COLO829 (cell line): ENCODE measurements at places on chromosomes 13 and 19.

- no peak for DNase-seq
These were observed 1.2 kb downstream of the CDK8 start for GRCh38 chr13:26255115-26255514.

GRCh38 chr19:16232568-16232967 is 34.9 kb downstream of the AP1M1 start:
- no peak for DNase-seq

GRCh38 chr13:97855570-97856303 is 97.7 kb upstream of the IPO5 start:
- DNase-seq = peak; percentile 78

DNA sequence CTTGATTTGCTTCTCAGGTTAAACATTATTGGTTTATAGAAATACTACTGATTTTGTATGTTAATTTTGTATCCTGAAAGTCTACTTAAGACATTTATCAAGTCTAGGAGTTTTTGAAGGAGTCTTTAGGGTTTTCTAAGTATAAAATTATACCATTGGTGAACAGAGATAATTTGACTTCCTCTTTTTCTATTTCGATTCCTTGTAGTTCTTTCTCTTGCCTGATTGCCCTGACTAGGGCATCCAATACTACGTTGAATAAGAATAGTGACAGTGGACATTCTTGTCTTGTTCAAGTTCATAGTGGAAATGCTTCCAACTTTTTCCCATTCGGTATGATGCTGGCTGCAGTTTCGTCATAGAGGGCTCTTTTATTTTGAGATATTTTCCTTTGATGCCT is 807.5 kb upstream of the SLC10A2 start:
- DNase-seq = no peak

DNA sequence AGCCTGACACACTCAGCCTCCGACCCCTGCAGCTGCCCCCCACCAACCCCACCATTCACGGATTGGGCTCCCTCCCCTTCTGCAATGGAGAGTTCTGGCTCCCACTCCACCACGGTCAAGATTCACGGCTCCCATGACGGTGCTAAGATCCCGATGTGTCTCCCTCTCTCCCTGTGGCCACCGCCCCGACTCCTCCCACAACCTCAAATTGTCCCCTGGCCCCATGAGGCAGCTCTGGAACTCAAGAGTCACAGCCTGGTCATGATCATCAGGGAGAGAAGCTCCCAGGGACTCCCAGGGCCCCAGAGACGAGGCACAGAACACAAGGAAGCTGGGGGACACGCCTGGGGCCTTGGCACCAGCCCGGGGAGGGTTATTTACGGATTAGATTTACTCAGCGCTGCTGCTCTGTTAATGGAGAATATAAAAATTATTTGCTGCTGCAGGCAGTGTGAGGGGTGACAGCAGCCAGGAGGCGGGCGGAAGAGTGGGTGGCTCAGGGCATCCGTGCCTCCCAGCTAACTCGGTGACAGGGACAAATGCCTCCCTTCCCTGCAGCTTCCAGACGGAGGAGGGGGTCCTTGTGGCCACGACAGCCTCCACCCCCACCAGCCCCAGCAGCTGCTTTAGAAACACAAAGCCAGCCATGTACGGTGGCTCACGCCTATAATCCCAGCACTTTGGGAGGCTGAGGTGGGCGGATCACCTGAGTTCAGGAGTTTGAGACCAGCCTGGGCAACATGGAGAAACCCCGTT is 184.2 kb downstream of the PTPRS start:
- no peak for DNase-seq

DNA sequence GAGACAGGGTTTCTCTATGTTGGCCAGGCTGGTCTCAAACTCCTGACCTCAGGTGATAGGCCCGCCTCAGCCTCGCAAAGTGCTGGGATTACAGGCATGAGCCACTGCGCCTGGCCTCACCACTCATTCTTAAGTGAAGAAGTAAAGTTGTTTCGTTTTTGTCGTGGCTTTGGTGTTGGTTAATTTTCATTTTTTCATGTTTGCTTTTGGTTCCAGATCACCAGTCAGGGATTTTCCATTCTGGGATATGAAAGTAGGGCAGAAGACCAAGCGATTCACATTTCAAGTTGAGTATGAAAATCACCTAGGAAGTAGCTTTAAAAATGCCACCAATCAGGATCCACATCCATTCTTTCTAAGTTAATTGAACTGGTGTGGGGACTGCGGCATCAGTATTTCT is 289.9 kb downstream of the DIAPH3 start:
- no peak for DNase-seq

DNA sequence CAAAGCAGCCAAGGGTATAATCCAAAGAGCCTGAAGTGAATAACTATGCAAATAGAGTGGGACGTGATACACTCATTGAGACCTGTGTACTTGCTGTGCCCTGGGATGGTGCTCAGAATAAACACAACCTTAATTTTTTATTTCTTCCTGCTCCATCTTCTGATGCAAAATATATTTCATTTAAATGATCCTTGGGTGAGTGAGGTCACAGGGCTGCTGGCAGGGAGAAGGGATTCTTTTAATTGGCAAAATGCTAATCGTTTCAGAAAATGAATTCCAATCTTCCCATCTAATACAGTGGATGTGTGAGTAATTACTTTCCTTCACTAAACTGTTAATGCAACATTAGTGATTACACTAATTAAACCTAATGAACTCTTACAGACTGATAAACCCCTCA is 63.5 kb downstream of the SIAH3 start:
- no peak for DNase-seq

GRCh38 chr19:47417746-47418691 is 1.3 kb downstream of the MEIS3 start:
- DNase-seq = no peak

DNA sequence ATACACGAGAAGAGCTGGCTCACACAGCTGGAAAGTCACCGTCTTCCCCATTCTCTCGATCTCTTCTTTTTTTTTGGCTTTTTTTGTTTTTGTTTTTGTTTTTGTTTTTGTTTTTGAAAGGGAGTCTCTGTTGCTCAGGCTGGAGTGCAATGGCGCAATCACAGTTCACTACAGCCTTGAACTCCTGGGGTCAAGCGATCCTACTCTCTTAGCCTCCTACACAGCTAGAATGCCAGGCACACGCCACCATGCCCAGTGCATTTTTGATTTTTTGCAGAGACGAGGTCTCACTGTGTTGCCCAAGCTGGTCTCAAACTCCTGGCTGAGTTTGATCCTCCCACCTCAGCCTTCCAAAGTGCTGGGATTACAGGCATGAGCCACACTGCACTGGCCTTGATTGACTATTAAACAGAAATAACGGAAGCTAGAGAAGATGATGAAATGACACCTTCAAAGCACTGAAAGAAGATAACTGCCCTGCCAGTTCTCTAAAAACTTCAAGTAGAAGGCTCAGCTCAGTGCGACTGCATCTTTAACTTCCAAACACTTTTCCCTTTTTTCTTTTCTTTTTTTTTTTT is 4.0 kb downstream of the FXYD3 start:
- DNase-seq = no peak

DNA sequence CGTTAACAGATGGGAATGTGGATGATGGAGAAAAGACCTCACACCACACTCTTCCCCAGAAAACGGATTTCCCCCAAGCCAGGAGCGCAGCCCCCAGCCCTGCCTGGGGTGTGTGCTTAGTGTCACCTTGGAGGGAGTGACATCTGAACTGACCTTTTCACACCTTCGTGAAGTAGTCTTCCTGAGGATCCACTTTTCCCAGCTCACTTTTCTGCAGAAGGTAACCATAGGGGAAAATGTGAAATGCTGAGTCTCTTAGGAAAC is 26.2 kb downstream of the SIAH3 start:
- no peak for DNase-seq

DNA sequence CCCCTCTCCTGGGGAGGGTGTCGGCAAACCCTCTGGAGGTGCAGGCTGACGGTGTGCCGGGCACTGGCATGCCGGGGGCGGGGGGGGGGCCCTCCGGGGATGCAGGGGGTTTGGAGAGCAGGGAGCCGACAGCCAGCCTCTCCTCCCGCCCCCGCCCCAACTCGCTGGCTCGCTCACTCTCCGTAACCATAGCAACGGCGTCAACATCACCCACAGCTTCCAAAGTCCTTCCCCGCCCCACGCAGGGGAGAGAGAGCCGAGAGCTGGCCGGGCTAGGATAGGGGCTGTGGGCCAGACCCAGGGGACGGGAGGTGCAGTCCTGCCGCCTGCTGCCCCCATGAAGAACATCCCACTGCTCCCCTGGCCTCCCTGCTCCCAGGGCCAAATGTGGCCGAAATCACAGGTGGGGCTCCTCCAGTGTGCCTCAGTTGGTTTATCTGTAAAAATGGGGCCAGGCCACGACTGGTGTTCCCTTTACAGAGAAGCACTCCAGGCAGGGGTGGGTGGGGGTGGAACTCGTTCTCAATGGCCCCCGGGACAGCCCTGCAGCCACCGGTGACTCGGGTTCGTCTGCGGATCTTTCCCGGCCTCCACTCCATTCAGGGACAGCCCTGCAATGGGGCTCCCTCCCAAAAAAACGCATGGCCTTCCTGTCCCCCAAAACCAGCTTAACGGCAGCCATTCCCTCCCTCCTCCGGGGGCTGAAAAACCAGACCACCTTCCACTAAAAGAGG is 3.2 kb downstream of the KLF16 start:
- DNase-seq = peak; percentile 62

DNA sequence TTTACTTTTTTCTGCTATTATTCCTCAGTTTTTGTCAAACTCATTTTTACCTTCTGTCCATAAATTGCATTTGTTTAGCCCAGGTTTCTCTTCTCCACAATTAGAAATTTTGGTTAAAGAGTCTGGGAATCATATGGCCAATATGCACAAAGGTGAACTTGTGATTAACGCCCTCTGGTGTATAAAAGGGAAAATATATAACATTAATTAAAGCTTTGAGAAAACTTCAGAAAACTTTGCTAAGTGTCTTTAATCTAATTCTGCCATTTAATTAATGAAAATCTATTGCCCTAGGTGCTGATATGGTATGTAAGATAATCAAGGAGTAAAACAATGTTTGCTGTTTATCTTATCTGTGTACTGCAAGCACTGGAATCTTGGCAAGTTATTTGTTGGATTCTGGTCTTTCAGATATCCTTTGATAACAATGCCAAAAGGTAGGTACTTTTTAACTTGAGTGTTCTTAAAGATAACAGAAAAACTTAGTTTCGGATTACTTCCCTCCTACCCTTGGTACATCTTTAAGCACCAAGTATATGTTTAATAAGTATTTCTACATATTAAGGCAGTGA is 402.6 kb downstream of the SUCLA2 start:
- no peak for DNase-seq

DNA sequence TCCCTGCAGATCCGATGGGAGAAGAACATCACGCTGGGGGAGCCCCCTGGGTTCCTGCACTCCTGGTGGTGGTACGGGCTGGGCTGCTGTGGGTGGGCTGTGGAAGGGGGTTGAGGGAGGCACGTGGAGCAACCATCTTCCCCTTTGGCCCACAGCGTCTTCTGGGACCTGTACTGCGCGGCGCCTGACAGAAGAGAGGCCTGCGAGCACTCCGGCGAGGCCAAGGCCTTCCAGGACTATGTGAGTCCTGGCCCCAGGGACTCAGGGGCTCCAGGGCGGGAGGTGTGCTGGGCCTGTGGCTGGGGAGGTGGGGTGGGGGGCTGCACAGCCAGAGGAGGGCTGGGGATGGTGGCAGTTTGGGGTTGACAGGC is 8.5 kb downstream of the SSBP4 start:
- no peak for DNase-seq

- DNase-seq = no peak
These were observed 12.2 kb upstream of the TM9SF2 start for GRCh38 chr13:99489028-99489427.

- DNase-seq = no peak
These were observed 197.0 kb downstream of the PCDH9 start for GRCh38 chr13:67033170-67033569.

- no peak for DNase-seq
These were observed 1.2 kb upstream of the F10 start for GRCh38 chr13:113121183-113121927.

DNA sequence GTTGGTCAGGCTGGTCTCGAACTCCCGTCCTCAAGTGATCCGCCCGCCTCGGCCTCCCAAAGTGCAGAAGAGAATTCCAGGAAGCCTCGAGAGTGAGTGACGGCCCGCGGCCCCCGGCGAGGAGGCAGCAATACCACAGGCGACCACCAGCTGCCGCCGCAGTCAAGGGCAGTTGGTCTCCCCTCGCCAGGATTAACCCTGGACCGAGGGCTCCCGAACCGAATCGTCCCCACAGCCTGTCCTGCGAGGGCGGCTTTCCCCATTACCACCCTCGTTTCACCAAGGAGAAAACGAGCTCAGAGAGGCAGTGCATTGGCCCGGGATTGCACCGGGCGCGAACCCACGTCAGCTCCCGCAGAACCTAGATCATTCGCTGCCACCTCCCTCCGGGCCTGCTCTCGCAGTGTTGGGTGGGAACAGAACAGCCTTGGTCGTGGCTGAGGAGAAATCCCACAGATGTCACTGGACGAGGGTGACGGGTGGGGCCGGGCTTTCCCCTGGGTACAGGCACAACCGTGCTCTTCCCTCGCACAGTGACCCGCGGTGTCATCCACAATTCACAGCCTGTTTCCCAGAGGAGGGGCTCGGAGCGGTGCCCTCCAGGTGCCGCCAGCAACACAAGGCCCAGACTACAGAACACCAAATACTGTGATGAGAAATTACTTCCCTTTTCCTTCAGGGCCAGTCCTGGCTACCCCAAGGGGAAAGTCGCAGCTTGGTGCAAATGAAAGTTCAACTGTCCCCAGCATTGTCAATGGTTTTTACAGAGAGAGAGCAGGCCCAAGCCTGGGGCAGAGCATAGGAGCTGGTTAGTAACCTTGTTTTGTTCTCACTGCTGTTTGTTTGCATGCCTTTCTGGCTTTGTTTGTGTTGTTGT is 24.8 kb downstream of the C2CD4C start:
- DNase-seq = no peak

DNA sequence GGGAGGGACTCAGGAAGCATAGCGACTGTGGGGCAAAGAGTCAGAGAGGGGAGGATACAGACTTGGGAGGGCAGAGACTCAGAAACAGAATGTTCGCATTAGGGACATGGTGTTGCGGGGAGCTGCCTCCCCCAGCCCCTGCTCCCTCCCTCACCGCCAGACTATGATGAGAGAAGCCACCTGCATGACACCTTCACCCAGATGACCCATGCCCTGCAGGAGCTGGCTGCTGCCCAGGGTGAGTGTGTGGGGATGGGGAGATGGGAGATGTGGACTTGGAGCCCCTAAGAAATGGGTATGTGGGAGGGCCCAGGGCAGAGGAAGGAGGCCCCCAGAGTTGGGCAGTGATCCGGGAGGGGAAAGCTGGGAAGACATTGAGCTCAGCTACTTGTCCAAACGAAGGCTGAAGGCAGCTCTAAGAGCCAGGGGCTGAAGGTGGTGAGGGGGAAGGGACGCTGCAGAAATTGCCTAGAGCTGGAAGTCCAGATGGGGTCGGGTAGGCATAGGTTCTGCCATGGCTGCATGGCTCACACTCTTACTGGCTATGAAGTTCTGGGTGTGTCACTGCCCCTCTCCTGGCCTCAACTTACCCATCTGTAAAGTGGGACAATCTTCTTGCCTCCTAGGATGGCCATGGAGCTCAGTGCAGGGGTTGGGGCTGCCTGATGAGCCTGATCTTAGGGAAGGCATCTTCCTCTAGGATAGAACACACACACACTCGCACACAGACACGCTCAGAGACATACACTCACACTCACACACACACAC is 1.4 kb downstream of the SPACA6 start:
- no peak for DNase-seq
